ENCODE measurements at places on chromosomes 2 and 18.

DNA sequence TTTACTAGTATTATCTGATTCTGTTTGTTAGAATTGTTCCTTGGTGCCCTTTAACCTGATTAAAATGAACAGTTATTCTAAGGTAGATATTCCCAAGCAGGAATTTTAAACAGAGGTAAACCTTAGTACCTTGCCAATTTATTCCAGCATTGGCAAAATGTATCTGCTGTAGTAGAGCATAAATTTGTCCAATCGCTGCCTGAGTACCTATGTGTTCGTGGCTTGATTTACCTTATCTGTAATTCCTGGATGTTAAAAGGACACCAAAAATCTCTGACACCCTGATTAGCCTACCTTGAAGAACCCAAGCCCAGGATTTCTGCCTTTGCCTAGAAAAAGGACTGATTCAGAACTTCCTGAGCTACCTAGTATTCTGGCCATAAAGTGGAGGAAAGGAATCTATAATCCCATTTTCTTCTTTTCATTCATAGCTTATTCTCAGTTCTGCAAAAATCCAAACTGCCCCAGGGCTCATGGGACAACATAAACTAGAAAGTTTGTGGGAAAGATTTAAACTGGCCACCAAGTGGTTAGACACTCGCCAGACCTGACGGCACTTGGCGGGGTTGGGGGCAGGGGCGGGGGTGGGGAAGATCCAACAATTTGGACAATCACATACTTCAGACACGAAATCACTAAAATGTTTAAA lies 16.2 kb upstream of the ZCCHC2 start:
- DNase-seq = no peak

DNA sequence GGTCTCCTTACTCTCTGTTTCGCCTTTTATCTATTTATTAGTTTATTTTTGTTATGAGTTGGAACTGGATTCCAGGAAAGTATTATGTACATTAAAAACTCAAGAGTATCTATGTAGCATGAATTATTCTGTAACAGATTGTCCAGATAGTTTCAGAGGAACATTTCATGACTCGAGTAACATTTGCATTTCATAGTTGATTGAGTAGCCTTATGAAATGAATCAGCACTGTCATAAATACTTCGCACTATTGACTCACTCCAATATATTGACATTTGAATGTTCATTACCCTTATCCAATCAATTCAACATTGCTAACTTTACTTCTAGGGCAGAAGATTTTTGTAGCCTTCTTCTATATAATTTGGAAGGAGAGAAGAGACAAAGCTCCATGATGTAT lies 11.3 kb upstream of the VRK2 start:
- no peak for DNase-seq

DNA sequence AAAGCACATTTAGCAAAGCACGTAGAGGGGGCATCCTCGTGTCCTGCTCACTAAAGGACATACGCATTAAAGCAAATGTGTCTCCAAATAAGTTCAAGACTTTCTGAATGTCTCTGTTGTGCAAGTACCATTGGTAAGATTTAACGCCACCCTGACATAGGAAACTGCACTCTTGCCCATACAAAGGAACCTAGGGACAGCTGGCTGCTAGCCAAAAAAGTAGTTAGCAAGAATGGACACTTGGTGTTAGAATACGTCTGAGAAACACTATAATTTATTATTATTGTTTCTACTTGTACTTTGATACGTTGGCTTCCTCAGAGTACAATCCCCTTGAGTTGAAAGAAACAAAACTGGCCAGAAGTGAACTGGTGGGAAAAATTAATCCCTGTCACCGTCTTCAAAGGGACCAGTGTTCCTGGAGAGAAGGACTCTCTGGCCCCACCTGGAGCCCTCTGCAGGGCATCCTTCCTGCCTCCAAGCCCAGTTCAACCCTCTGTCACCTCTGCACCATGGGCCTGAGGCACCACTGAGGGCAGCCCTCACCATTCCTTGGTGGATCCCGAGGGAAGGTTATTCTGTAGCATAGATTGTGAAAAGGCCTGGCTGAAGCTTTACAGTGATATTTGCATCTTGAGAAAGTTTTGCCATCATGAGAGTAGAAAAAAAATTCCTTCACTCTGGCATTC lies 51.4 kb upstream of the APCDD1 start:
- DNase-seq = no peak

DNA sequence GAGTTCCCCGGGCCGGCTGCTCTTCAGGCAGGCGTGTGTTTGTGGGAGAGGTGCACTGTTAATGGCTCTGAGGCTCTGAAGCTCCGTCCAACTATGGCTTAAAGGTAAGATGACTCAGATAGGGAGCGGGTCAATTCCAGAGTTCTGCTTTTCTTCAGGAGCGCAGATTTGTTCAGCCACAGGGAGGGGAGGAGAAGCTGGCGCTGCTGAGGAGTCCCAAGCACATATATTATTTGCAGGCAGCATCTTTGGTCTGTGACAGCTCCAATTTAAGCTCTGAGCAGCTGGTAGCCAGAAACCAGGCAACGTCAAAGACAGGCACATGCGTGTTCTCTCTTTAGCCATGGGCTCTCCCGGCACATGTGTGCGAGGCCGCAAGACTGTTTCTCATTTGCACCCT lies 229.2 kb downstream of the BCL2 start:
- DNase-seq = no peak

All from HT1080 (cell line).